ENCODE measurements at places on chromosomes 3 and 15.

DNA sequence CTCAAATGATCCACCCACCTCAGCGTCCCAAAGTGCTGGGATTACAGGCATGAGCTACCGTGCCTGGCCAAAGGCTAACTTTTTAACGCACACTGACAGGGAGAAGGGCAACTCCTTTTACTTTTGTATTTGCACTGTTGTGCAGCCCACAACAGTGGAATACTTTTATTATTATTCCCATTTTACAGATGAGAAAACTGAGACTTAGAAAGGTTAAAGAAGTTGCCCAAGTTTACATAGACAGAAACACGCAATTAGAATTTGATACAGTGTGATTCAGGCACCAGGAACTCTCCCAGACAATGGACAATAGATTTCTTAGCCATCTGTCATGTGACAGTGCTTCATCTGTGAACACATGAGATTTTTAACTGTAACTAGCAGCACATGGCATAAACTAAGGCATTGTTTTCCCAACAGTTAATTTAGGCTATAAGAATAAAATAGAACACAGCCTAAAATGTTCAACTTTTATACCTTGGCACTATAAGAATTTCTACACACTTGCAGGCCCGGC is 18.8 kb downstream of the STAG1 start:
- no peak for DNase-seq

DNA sequence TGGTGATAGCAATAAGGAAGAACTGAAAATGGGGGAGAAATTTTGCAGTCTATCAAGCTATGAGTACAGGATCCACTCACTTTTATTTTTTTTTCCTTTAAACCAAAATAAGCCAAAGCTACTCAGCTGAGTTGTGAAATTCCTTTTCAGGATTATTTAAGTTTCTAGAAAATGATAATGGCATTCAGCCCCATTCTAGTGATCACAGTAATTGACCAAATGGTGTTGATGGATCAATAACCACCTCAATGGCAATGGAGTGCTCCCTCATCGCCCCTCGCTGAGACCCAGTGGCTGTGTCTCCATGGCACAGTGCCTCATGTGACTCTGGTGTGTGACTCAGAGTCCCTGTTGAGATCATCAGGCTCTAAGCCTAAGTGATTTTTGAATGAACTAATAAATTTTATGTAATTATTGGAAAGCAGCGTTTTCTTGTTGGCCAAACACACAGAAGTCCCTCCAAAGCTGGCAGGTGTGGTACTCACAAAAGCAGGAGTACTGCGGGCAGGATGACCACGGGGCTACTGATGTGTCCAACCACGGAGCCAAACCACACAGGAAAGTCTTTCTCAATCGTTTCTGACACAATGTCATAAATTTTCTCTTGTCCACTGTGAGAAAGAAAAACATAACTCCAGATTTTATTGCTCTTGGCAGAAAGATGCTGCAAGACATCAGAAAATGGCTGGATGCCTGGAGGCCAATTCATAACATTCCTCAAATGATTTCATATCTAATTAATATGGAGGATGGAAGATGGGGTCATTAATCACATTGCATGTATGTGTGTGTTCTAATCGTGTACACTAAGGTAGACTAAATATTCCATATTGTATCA is 14.4 kb upstream of the STARD5 start:
- DNase-seq, result no peak

- no peak for DNase-seq
Observed at GRCh38 chr15:55007561-55007960, 189.2 kb downstream of the RSL24D1 start.

- no peak for DNase-seq
Observed at GRCh38 chr15:97115761-97116070, 785.2 kb downstream of the NR2F2 start.

DNA sequence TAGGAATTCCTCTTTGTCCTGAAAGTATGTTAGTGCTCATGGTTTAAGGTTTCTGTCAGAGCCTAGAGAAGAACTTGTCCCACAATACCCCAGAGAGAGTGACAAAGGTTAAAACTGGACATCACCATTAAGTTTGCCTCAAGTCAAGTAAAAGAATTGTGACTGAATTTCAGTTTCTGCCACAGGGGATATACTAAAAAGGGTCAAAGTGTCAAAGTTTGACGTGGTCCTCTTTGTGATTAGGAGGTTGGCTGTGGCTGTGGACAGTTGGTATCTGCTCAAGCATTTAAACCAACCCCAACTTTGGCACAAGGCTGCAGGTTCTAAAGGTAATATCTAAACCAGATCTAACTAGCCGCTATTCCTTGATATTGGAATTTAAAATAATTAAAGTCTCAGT is 26.1 kb downstream of the FMN1 start:
- no peak for DNase-seq

GRCh38 chr3:168616915-168617314 is 521.2 kb upstream of the GOLIM4 start:
- no peak for DNase-seq

- no peak for DNase-seq
Observed at GRCh38 chr3:122398920-122399319, 14.9 kb downstream of the FAM162A start.

DNA sequence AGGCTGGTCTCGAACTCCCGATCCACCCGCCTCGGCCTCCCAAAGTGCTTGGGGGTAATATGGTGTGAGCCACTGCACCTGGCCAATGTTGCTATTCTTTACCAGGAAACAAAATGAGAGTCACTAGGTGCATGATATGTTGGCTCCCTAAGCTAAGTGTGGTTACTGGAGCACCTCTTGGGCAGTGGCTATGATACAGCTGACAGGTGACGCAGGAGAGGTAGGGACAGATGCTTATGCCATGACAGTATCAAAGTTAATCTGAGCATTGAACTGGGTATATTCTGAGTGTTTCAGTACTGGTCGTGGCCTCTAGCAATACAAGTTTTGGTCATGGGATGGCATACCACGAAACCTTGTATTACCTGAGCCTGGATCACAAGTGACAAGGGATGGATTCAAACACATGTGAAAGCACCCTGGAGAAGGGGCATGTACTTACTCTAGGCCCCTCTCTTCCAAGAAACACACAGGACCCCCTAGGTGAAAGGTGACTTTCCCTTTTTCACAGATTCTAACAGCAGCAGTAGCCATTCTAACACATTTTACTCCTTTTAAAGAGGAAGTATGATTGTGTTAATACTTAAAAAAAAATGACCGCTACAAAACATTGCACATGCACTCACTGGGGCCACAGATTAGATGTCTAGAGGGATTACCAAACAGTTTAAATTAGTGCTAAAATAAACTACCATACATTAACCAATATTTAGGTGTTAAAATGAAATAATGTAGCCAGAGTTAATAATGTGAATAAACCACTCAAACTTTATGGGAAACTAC is 467.3 kb downstream of the SHQ1 start:
- no peak for DNase-seq

DNA sequence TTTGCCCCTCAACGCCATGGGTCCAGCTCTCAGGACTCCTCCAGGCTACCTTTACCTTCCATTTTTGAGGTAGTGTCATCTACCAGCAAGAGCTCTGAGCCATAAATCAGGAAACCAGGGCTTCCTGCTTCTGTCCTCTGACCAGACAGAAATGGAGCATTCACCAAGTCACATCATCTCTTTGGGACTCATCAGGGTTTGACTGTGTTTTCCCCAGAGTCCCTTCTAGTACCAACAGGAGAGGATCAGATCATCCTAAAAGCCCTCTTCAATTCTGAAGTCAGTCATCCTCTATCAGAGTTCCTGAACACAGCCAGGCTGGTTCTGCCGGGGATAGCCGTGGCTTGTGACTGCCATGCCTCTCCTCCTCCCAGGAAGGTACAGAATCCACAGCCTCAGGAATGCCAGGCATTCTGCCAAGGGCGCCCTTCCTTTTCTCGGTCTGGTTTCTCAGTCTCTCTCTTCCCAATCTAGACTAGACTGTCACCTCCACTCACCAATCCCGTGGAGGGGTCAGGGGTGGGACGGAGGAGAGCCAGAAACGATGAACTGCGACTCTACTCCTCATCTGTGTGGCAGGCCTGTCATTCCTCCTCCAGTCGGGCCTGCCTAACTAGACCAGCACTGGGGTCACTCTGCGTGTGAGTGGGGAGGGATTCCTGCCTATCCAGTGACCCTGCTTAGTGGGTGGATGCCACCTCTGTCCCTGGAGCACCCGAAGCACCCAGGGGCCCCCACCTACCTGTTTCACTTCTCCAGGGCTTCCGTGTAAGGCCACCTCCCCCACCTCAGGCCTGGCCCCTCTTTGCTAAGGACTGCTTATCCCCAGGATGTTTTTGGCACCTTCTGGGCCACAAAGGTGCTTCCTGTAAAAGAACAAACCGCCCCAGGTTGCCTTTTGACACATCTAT is 30.9 kb downstream of the CCNL1 start:
- DNase-seq, result peak; percentile 54

GRCh38 chr15:78810362-78811123 is 721 bp downstream of the ADAMTS7 start:
- no peak for DNase-seq

GRCh38 chr15:63899193-63899592 is 65.4 kb upstream of the HERC1 start:
- DNase-seq, result no peak

DNA sequence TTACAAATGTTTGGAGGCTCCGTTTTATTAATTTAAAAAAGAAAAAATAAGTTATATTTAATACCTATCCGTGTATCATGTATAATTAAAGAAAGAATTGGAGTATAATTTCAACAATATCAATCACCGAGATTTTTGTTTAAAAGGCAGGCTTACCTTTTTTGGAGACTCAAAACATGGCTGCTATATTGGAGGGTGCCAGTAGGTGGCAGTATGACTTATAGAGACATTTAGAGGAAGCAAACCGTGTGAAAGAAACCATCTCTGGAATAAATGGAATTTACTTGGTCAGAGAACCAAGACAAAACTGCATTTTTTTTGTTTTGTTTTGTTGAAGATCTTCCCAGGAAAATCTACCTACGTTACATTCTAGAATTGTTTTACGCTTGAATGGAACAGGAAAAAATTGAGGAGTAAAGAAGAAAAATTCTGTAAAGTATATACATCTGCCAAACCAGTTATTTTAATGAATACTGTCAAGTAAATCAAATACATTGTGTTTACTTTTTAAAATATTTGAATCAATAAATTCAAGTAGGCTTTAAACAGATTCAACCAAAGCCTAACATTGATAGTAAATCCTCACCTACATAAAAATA is 802.6 kb upstream of the ALCAM start:
- DNase-seq, result peak; percentile 47

GRCh38 chr3:150762662-150763121 is 277 bp downstream of the SIAH2 start:
- DNase-seq, result no peak

- DNase-seq, result no peak
Observed at GRCh38 chr15:88702983-88703382, 64.2 kb downstream of the ISG20 start.

GRCh38 chr3:177537612-177538011 is 340.3 kb upstream of the TBL1XR1 start:
- DNase-seq, result no peak

DNA sequence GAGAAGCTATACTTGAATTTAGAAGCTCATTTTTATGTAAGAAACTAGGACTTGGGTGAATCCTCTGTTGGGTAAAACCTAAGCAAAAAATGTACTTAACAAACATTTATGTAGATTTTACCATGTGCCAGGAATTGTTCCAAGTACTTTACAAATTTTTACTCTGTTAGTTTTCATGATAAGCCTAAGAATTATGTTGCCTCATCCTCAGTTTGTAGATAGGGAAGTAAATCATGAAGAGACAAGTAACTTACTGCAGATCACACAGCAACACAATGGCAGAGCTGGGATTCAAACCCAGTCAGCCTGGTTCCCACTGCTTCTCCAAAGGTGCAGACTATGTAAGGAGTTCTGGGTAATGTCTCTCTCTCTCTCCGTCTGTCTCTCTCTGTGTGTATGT is 169.9 kb downstream of the DIPK2A start:
- no peak for DNase-seq

DNA sequence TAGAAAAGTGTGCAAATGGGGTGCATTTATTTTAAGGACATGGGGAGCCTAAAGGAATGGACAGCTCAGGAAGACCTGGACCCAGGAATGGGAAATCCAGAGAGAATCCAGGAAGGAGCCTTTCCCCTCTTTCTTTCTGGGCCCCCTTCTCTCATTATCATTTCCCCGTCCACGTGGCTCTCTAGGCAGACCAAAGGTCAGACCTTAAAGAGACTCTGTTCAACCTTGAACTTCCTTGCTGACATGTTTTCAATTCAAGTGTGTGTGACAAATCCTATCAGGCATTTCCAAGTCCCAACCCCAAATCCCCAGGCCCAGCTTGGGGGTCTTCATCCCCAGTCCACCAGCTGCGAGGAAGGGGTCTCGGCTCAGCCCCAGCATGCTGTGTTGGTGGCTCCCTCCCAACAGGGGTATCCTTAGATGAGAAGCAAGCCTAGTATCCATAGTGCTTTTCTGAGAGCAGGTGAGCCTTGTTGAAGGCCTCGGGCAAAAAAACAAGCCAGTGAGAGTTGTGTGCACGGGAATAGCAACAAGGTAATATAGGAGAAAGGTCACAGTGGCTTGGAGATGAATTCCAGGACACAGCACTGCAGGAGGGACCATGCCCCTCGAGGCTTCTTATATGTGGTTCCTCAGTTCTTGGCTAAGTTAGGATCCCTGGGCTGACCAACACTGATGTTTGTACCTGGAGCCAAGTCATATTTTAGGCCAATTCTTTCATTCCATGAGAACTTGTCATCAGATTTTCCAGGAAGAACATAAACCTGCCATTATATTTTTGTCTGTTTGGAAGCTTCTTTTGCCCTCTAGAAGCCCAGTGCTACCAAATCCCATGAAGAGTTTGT is 130.0 kb downstream of the ASB7 start:
- no peak for DNase-seq

DNA sequence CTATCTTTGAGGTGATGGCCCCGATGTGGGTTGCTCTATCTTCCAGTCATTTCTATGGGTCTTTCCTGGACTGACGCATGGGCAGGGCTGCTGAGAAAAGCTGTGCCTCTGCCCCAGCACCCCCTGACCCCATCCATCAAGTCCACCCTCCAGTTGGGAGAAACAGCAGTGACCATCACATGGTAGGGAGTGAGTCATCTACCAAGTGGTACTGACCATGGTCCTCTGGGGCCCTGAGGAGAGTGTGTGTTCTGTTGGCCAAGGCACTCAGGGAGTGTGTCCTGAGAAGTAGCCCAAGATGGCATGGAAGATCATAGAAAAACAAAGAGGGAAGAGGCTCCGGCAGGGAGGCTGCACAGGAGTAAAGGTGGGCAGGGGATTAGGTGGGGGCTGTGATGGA is 1.6 kb upstream of the DNAH1 start:
- DNase-seq, result no peak

DNA sequence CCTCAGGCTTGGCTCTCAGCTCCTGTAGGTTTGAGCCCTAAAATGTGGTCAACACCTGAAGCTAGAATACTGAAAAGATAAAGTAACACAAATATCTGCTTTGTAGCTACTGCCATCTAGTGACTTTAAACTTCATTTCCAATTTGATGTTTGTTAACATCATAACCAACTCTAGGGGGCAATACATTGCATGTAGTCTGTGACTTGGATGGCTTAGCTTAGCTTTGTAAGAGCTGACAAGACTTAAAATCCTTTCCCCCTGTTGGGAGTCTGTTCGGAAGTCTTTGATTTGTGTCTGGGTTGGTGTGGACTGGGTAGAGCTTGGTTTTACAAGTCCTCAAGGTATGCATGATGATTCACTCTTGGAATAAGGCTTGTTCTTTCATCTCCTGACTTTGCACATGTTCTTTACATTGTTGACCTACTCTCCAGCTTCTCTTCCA is 51.7 kb downstream of the SCN11A start:
- DNase-seq, result no peak
